ENCODE measurements at places on chromosomes 2 and 18.

DNA sequence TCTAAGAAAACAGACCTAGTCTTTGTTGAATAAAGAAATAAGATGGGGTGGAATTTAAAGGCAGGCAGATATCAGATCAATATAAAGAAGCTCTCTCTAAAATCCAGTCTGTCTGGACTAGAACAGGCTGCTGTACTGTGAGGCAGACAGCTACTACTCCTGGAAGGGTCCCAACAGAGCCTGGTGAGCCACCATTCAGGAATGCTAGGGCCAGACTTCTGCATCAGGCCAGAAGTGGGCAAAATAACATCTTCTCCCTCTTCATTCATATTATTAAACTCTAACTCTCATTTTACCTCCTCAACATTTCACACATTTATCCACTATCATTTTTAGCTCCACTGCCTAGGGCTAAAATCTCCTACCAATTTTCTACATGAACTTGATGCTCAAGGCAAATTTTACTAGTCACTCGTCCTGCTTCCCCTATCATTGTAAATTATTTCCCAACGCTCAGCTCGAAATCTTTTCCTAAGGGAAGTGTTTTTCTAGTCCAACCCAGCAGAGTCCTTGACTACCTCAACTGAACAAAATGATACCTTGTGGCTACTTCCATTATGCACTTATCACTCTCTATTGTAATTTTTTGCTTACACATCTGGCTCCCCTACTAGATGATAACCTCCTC, 45.2 kb upstream of the GLS start:
- DNase-seq: no peak

GRCh38 chr2:203718087-203718486, 11.6 kb downstream of the CD28 start:
- no peak for DNase-seq

- DNase-seq: no peak
Measured at GRCh38 chr2:134320930-134321329, 67.1 kb downstream of the MGAT5 start.

- no peak for DNase-seq
Measured at GRCh38 chr2:100137866-100138570, 4.4 kb downstream of the AFF3 start.

DNA sequence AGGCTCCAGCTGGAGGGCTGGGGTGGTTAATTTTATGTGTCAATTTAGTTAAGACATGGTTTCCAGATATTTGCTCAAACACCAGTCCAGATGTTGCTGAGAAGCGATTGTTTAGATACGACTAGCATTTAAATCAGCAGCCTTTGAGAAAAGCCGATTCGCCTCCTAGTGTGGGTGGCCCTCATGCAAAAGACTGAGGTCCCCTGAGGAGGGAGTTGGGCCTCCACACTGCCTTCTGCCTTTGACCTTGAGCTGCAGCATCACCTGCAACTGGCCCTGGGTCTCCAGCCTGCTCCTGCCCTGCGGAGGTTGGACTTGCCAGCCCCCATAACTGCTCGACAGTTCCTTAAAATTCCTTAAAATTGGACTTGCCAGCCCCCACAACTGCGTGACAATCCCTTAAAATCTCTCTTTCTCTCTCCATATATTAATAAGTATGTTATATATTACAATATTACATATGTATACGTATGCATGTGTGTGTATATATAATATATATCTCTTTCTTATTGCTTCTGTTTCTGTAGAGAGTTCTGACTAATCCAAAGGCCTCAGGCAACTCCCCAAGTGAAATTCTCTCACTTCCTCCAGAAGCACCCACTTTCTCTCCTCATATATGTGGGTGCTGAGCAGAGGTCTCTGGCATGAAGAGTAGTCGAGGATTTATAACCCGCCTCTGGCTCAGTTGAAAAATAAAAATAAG, 14.4 kb downstream of the FBLN7 start:
- DNase-seq: no peak

DNA sequence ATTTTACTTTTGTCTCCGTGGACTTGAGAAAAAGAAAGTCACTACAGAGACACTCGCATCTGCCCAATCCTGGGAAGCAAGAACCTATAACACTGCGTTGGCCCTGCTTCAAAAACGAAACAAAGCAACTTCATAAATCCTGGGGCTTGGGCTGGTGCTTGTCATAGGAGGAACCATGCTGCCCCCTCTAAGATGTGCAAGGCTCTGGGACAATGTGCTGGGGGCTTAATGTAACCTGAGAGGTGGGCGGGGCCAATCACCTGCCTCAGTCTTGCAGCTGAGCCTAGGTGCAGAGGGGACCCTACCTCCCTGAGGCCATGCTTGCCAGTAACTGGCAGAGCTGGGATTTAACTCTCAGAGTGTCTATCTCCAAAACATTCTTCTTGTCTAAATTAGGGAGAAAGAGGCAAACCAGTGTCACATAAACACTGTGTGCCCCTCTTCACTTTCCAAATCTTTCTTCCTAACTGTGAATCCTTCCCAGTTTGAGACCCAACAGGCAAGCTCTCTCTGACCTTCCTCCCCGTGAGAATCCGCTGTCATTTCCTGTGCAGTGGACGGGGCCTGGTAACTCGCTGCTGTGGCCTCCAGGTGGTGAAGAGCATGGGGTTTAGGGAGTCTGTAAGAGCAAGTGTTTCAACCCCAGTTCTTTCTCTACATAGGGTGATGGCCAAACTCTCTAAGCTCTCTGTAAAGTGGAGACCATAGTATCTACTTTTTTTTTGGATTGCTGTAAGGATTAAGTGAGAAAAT, 115.1 kb downstream of the ACKR3 start:
- DNase-seq: no peak

DNA sequence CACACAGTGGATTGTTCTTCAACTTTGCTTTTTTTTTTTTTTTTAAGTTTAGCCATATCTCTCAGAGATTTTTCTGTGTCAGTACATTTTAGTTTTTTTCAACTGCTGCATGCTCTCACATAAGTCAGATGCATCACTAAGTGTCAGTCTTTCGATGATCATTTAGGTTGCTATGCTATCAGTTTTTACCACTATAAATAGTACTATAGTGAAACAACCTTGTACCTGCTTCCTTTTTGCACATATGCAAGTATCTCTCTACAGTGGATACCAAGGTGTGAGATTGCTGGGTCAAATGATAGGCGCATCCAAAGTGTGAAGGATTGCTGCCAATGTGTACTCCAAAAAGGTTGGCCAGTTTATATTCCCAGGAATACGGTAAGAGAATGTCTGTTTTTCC, 33.5 kb upstream of the MAP4K3 start:
- DNase-seq: no peak

DNA sequence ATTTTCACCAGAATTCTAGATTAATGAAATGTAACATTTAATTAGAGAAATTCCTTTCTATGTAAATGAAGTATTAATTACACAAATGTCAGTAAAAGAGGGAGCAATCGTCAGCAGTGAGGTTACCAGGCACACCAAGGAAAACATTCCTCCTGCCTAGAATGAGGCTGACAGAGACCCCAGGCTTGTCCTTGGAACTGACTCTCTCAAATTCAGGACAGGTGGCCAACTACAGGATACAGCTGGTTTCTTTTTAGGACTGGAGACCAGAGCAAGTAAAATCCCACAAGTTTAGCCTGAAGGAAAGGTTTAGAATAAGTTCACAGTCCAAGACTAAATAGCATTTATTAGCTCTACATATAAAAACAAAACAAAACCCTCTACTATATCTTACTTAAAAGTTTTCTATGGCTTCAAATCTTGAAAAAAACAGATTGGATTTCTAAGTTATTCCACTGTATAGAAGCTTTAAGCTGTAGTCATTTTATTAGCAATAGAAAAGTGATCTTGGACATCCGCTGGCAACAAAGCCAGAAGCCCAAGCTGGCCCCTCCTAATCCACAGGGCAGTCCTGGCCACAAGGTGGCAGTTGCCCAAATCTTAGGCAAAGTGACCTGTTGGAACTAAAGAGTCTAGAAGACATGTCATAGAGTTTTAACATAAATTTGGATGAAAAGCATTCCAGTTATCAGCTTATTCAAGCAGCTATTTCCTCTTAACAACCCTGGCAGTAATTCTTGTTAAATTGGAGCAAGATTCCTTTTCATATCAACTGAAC, 81.0 kb downstream of the SP3 start:
- no peak for DNase-seq

DNA sequence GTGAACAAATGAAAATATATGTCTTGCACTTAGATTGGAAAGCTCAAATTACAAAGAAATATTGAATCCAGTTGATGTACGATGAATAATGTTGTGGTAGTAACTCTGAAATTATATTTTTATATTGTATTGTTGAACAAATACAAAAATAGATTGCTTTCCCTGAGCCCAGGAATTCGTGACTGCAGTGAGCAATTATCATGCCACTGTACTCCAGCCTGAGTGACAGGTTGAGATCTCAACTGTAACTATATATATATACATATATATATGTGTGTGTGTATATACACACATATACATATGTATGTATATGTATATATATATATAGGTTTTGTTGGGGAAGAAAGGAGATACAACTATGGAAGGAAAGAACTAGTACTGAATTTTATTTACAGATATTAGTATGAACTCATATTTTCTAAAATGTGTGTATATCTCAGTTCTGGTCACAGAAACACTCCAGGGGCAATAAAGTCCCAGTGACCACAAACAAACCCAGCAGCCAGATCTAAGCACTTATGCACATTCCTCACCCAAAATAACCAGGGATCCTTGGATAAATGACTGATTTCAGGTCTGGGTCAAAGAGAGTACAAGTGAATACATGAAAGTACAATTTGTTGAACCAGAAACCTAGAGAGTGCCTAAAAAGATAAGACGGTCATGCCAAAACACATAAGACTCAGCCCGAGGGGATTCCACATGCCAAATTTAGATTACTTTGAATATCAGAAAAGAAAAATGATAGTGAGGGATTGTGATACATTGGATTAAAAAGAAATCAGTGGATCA, 146.3 kb downstream of the TMX3 start:
- no peak for DNase-seq

GRCh38 chr2:105803337-105803736, 58.6 kb downstream of the NCK2 start:
- no peak for DNase-seq

- DNase-seq: no peak
Measured at GRCh38 chr2:144490857-144491256, 29.1 kb downstream of the ZEB2 start.

GRCh38 chr2:146870691-146871090, 974.1 kb upstream of the ACVR2A start:
- DNase-seq: no peak

DNA sequence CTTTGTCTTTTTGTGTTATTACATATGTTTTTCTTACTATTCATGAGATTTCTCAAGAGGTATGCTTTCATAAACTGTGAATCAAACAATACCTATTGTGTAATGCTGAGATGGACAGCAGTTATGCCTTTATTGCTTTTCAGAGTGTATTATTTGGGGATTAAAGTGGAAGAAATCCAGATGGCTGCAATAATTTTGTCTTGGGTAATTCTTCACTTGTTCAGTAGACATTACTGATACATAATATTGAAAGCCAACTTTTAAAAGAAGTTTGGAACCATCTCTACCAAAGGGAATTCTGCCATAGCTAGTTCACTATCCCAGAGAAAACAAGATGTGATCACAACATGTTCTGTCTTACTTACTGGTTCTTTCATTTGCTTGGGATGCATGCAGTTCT, 253.4 kb upstream of the ZSWIM2 start:
- DNase-seq: no peak

DNA sequence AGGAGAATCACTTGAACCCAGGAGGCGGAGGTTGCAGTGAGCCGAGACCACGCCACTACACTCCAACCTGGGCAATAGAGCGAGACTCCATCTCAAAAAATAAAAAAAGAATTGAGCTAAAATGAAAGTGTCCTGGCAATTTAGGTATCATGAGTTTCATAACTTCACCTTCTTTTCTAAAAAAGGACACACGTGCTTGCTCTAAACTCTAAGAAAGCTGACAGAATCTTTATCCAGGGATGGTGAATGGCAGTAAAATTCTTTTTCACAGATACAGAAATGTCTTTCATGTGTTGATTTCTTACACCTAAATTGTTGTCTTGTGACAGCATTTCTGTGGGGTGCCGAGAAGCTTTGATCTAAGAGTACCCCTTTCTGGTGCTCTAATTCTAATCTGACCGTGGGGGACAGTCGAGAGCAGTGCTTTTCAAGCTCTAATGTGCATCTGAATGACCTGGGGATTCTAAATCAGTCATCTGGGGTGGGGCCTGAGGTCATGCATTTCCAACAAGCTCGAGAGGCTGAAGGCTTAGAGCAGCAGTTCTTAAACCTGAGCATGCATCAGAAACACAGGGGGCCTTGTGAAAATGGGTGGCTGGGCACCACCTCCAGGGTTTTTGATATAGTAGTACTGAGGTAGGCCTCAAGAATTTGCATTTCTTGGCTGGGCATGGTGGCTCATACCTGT, 42.1 kb upstream of the REL start:
- DNase-seq: no peak

GRCh38 chr2:74571058-74571457, 16.5 kb downstream of the DOK1 start:
- no peak for DNase-seq

DNA sequence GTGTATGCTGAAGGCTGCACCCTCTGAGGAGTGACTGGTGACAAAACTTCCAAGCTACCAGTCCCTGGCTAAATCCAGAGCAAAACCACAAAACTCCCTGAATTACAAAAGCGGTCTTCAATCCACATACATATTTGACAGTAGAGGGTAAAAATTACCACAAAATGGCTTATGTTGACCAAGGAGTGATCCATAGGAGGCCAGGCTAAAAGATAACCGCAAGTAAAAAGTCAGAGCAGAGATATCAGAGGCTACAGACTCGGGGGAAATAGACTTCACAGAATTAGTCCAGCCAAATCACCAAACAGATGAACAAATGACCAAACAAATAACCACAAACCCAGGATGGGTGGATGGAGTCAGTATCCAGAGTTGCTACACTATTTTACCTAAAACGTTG, 19.4 kb downstream of the STARD6 start:
- DNase-seq: no peak

- no peak for DNase-seq
Measured at GRCh38 chr2:58633613-58634365, 392.7 kb upstream of the FANCL start.

DNA sequence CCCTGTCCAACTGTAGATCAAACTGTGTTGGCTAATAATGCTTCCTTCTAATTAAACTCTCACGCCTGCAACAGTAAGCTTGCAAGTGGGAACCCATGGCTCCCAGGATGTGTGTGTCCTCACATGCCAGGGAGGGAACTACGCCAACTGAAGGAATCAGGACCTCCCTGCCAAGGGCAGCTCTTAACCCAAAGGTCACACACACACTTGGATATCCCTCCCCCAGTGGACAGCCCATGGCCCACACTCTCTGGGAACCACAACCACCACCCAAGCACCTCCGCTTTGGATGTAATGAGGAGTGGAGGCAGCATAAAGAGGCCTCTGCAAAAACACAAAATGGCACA, 102.1 kb downstream of the CRACDL start:
- no peak for DNase-seq

- no peak for DNase-seq
Measured at GRCh38 chr2:52881606-52882005, 886.0 kb upstream of the CHAC2 start.

GRCh38 chr2:70718241-70718640, 49.8 kb downstream of the ADD2 start:
- no peak for DNase-seq

DNA sequence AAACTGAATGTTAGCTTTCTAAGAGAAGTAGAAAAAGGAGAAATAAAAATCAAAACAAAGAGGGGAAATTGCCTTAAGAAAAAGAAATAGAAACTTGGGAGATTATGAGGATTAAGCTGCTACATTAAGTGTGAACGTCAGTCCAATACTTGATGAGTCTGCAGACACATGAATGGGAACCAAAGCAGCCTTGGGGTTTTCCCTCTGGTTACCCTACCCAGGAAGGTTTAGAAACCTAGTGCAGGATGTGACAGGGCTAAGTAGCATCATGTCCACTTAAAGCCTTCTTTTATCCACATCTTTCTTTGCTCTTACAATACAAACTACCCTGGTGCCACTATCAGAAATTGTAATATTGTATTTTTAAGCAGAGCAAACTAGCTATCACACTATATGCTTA, 22.3 kb downstream of the SLC35F5 start:
- DNase-seq: no peak
